ENCODE measurements at places on chromosomes 13 and 19. TPM values are rescaled to one million over a fixed set of nuclear protein-coding genes. Genes with fewer than 3 reads are reported as not detected.

The DMPK gene
- 155 TPM for total RNA-seq

The FBXO27 gene
- total RNA-seq = 5.0 TPM

DNA sequence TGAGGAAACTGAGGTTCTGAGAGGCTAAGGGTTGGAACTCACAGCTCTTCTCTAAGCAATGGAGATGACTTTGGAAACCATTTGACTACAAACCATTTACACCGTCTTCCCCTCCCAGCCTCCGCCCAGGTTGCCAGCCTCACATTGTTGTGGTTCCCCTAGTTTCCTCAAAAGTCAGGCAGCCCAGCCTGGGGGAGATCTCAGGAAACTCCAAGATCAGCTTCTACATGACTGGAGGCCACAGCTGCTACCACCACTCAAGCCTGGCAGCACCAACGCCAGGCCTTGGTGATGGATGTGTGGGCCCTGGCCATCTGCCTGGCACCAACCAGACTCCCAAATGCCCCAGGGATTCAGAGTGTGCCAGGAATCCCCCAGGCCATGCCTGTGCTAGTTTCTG is 207.9 kb downstream of the TSHZ3 start:
- no peak overlapping the region for H3K27ac ChIP-seq
- H3K36me3 ChIP-seq = no peaks in the 10 kb centered on the region
- no peak for DNase-seq
- H3K4me1 ChIP-seq = peaks cover 3% of the 10 kb centered on the region

The SCEL gene
- not detected for total RNA-seq

The ZNF17 gene
- total RNA-seq = 15.2 TPM

The SIGLEC11 gene
- total RNA-seq = 3.1 TPM

GRCh38 chr19:595326-596262 is 5.9 kb downstream of the HCN2 start:
- no peaks in the 10 kb centered on the region for H3K36me3 ChIP-seq
- no peak overlapping the region for H3K27ac ChIP-seq
- DNase-seq = no peak
- H3K4me1 ChIP-seq = no peaks in the 10 kb centered on the region
- no peak overlapping the region for H3K4me3 ChIP-seq
- H3K27me3 ChIP-seq = no peaks in the 10 kb centered on the region

The CEACAM19 gene
- total RNA-seq = 12.7 TPM

GRCh38 chr19:10882108-10882457 is 10.7 kb downstream of the CARM1 start:
- no peaks in the 10 kb centered on the region for H3K36me3 ChIP-seq
- H3K27ac ChIP-seq = no peak overlapping the region
- no peaks in the 10 kb centered on the region for H3K4me1 ChIP-seq

The KCNN4 gene
- 4.1 TPM for total RNA-seq

The OR10H1 gene
- total RNA-seq = not detected

GRCh38 chr19:35100588-35101533 is 14.8 kb upstream of the FXYD3 start:
- no peaks in the 10 kb centered on the region for H3K4me1 ChIP-seq
- DNase-seq = no peak
- no peak overlapping the region for H3K4me3 ChIP-seq
- no peaks in the 10 kb centered on the region for H3K36me3 ChIP-seq

DNA sequence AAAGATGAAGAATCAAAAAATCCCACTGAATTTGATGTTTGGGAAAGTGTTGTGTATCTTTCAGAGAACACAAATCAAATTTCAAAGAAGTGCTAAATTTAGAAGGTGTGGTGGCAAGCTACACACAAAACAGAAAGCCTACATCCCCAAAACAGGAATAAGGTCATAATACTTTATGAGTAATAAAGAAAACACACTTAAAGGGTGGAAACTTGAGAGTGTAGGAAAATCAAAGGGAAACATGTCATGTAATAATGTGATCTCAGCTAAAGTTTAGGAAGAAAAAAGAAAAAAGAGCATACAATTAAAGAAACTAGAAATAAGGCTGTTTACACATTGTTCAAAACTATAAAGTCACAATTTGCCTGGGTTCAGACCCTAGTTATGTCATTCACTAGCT is 668.7 kb downstream of the PCDH17 start:
- H3K27me3 ChIP-seq = no peaks in the 10 kb centered on the region
- no peak overlapping the region for H3K27ac ChIP-seq
- no peaks in the 10 kb centered on the region for H3K36me3 ChIP-seq
- no peak overlapping the region for H3K4me3 ChIP-seq
- no peaks in the 10 kb centered on the region for H3K4me1 ChIP-seq

DNA sequence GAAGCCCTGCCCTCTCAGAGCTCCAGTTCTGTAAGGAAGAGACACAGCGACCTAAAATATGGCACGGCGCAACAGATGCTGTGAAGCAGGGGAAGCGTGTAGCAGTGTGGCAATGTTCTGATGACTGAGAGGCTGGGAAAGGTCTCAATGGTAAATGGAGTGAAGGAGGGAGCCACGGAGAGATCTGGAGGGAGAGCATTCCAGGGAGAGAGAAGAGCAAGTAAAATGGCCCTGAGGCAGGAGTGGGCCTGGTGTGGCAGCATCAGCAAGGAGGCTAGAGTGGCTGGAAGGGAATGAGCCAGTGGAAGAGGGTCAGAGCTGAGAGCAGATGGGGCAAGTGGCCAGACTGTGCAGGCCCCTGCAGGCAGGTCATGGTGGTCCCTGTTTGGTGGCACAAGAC is 16.4 kb downstream of the RCN3 start:
- no peak for DNase-seq
- H3K4me1 ChIP-seq = no peaks in the 10 kb centered on the region
- H3K4me3 ChIP-seq = no peak overlapping the region
- H3K27me3 ChIP-seq = no peaks in the 10 kb centered on the region
- H3K27ac ChIP-seq = no peak overlapping the region

The NCR1 gene
- total RNA-seq = 0.72 TPM

The LILRA5 gene
- total RNA-seq = 10.8 TPM

- H3K36me3 ChIP-seq = no peaks in the 10 kb centered on the region
- DNase-seq = no peak
- no peaks in the 10 kb centered on the region for H3K27me3 ChIP-seq
Observed at GRCh38 chr13:75739244-75739868, 103.2 kb downstream of the LMO7 start.
